ENCODE measurements at places on chromosomes 5 and 9.

GRCh38 chr5:67652201-67652600, 455.6 kb upstream of the CD180 start:
- no peak for DNase-seq

DNA sequence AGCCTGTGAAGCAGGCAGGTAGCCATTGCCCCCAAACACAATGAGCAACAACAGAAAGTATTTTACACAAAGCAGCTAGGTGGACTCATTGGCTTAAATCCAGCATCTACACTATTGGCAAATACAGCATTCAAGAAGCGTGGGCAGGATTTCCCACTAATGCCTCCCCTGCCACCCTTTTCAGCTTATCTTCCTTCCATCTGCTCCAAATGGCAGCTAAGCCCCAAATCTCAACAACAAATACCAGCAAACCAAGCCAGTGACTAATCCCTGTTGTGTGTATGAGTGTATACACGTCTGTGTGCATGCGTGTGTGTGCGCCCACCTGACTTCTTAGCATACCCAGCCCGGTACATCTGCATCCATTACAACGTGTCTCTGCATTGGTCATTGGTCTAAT, 151.2 kb upstream of the WWC1 start:
- no peak for DNase-seq

GRCh38 chr5:28984639-28985038, 1946.3 kb upstream of the CDH9 start:
- DNase-seq: no peak

GRCh38 chr9:121324755-121325154, 45.3 kb downstream of the STOM start:
- no peak for DNase-seq

DNA sequence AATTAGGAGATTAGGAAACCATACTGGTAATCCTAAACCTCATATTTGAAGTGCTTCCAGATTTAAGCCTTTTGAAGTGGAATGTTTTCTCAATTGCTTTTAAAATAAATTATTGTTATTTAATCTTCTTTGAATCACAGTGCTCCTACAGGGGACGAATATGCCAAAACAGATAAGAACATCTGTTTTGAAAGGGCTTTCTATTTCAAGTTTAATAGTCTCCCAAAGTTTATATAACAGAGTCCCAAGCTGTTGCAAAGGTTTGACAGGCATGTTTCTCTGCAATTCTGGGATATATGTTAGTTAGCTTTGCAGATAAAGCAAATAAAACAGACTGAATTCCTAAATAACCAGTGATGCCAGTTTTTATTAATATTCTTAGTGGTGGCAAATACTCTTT, 803.7 kb downstream of the TLE4 start:
- DNase-seq: no peak

DNA sequence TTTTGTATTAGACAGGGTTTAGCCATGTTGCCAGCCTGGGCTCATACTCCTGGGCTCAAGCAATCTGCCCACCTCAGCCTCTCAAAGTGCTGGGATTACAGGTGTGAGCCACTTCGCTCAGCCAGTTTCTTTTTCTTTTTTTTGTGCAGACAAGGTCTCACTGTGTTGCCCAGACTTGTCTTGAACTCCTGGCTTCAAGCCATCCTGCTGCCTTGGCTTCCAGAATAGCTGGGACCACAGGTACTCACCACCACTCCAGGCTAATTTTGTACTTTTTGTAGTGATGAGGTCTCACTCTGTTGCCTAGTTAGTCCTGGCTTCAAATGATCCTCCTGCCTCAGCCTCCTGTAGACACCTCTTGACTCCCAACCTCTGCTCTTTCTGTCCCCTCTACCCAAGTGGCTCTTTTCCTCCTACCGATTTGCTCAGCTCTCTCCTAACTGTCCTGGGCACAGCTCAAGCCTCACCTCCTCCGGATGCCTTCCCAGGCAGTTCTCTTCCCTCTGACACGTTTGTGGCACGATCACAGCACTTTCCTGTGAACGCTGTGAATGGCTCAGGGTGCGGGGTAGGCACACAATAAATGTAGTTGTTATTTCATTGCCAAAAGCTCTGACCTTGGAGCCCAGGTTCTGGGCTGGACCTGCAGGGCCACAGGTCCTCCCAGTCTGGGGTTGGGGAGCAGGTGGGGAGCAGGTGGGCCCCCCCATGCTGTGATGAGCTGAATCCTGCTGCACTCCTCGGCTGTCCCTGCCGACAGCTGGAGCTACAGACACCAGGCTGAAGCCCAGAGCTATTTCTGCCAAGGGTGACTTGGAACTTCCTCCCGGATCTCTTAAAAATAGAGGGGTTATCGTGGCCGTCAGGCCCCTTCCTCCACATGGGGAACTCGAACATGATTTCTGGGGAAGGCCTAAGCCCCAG, 23.9 kb downstream of the GFI1B start:
- peak; percentile 71 for DNase-seq

DNA sequence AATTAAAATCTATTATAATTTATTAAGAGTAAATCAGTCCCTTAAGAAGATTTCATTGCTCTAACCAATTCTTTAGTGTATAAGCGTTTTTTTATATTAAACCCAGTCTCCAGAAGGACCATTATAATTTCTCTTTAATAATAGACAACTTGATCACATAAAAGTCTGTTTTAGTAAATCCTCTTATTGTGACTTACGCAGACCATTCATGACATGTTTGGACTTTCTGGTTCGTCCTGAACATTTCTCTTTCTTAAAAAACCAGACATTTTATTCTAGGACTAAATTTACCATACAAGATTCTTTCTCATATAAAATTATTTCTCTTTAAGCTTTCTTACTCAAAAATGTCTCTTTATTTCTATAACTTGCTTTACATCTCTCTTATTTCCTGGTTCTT, 196.2 kb upstream of the RAI14 start:
- no peak for DNase-seq

- peak; percentile 53 for DNase-seq
Measured at GRCh38 chr5:141914199-141914743, 9.4 kb upstream of the DELE1 start.

GRCh38 chr5:98899456-98899855, 29.4 kb downstream of the CHD1 start:
- no peak for DNase-seq

- DNase-seq: no peak
Measured at GRCh38 chr9:94181408-94182181, 77.5 kb upstream of the ZNF169 start.

DNA sequence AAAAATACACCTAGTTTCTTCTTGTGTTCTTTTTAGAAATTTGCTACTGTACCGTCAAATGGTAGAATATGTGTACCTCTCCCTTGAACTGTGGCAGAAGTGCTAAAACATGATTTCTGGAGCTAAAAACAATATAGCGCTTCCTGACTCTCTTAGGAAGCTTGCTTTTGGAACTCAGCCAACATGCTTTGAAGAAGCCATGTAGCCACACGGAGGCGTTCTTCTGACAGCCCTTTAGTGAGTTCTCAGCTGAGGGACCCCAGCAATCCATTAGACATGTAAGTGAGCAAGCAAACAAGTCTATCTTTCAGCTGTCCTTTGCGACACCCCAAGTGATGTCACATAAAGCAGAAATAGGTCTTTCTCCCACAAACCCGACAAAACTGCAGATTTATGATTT, 917.0 kb downstream of the CDH9 start:
- no peak for DNase-seq

DNA sequence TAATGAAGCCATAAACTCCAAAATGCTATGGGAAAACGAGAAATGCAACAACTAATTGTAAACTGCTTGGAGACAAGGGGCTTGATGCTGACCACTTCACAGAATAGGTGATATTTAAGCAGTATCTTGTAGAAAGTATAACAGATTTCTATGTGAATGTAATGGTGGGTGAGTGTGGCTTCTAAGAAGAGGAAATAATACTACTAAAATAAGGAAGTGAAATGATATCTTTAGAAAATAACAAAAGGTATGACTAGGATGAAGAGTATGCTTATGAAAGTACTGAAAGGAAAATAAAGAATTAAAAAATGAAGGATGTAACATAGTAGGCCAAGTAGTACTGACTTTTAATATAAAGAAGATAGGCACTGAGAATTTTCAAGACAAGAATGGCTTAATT, 94.2 kb downstream of the AGTPBP1 start:
- no peak for DNase-seq

- no peak for DNase-seq
Measured at GRCh38 chr5:124783285-124783684, 36.8 kb upstream of the ZNF608 start.

- DNase-seq: no peak
Measured at GRCh38 chr5:4212071-4212739, 616.6 kb downstream of the IRX1 start.

- peak; percentile 24 for DNase-seq
Measured at GRCh38 chr9:97388721-97389238, 23.1 kb upstream of the TDRD7 start.

GRCh38 chr5:141105350-141105749, 5.1 kb downstream of the PCDHB3 start:
- DNase-seq: no peak

DNA sequence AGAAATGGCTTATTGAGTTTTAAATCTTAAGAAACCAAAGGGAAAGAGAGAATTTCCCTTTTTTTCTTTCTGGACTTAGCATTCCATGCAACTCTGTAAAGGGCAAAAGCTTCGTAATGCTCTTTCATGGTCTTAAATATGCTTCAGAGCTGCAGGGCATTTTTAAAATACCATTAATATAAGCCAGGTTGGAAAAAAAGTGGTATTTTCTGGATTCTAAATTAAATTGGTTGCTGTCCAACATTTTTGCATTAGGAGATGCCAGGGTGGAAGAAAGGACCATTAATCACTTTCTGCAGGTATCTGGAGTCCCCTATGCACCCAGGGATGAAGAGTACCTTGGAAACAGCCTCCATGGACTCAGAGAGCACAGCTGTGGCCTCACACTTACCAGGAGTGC, 215.1 kb upstream of the DAPK1 start:
- DNase-seq: no peak

GRCh38 chr5:79962575-79963222, 28.4 kb downstream of the MTX3 start:
- no peak for DNase-seq

- no peak for DNase-seq
Measured at GRCh38 chr5:113153512-113154097, 177.0 kb downstream of the DCP2 start.

GRCh38 chr5:82388181-82388580, 110.0 kb upstream of the RPS23 start:
- DNase-seq: no peak

- DNase-seq: no peak
Measured at GRCh38 chr5:110048491-110048890, 358.8 kb downstream of the MAN2A1 start.

GRCh38 chr5:90843443-90843842, 284.8 kb downstream of the ADGRV1 start:
- no peak for DNase-seq

- DNase-seq: no peak
Measured at GRCh38 chr5:141757402-141757801, 75.4 kb upstream of the ARAP3 start.

- DNase-seq: no peak
Measured at GRCh38 chr5:167820101-167820990, 471.1 kb upstream of the WWC1 start.

GRCh38 chr5:178524093-178524882, 65.9 kb downstream of the COL23A1 start:
- no peak for DNase-seq

GRCh38 chr5:97074859-97075489, 67.4 kb downstream of the LIX1 start:
- DNase-seq: no peak

GRCh38 chr9:74499111-74499601, 2.0 kb downstream of the RORB start:
- no peak for DNase-seq

DNA sequence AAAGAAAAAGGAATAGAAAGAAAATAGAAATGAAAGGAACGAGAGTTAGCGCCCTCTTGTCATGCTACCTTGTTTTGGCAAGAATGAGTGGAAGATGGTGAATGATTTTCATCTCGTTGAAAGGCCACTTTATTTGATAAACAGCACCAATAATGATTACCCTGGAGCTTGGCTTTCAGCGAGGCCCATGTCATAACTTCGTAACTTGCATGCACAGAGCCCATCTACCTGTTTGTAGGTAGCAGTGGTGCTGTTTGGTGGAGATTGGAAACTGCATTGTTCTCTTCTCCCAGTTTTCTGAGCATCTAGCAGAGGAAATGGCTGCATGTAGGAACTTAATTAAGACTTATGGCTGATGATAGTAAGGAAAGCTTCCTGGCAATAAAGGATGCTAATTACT, 59.3 kb downstream of the NPR3 start:
- DNase-seq: no peak

- no peak for DNase-seq
Measured at GRCh38 chr9:88464851-88465250, 70.1 kb upstream of the NXNL2 start.

- no peak for DNase-seq
Measured at GRCh38 chr5:174087783-174088182, 42.3 kb downstream of the NSG2 start.

- no peak for DNase-seq
Measured at GRCh38 chr9:122808141-122808540, 8.2 kb downstream of the OR1K1 start.

DNA sequence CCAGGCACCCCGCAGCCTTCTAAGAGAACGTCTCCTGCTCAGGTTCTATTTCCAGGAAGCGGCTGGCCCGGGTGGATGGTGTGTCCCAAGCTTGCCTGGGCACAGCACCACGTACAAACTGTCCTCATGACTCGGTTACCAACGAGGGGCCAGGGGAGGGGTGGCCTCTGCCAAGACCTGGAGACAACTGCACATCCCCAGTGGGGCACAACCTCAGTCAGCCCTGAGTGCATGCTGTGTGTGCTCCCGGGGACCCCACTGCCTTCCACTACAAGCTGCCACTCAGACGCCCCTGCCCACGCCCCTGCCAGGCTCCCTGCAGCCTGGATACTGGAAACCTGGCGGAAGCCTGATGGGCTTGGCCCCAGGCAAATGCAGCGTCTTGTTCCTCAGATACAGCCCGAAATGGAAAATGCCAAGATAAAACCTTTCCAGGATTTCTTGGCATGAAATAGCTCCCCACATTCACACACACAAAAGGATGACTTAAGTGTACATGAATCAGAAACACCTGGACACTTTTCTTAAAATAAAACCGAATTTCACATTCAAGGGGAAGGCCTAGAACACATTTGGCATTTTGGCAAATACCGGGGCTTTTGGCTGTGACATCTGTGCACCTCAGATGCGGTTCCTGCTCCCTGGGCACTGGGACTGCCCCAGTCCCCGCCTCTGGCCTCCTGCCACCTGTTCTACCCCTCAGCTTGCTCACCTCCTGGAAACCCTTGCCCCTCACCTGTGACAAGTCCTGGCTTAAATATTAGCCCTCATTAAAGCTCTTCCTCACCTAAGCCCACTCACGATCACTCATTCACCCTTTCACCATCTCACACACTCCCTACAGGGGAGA, 62.5 kb downstream of the COL23A1 start:
- no peak for DNase-seq

- DNase-seq: no peak
Measured at GRCh38 chr5:105931881-105932421, 1738.8 kb downstream of the EFNA5 start.

All from GF-D8 (cell line).